ENCODE measurements at places on chromosomes 5 and 9.
A peak's percentile ranks its signal among the peaks of the same experiment; 100 is the strongest.

DNA sequence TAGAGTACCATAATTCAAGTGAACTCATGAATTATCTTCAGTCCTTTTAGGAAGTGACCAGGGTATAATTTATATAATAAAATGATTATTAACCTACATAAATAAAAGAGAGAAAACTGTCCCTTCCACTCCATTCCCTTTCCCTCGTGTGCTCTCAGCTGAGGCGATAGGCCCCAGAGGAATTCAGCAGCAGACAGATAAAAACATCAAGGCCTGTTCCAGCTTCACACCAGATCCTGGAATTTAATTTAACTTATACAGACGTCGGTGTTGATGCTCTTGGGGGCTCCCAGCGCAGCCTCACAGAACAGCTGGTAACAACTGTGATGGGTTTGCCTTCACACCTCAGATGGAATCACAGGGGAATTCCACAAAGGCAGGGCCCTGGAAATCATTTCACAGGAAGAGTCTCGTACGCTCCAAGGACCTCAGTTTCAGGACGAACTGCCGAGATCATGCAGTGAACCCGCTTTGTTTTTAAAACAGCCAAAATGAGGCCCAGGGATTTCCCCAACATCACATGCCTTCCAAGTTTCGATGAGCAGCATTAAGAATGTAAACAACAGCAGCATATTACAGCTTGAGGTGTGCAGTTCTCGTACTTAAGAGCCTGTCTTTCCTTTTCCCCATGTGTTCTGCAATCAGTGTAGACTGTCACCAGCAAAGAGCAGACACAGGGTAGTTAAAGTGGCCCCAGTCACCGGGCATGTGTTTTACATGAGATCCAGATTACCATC, 73.6 kb upstream of the ALDH1B1 start:
- DNase-seq = no peak

DNA sequence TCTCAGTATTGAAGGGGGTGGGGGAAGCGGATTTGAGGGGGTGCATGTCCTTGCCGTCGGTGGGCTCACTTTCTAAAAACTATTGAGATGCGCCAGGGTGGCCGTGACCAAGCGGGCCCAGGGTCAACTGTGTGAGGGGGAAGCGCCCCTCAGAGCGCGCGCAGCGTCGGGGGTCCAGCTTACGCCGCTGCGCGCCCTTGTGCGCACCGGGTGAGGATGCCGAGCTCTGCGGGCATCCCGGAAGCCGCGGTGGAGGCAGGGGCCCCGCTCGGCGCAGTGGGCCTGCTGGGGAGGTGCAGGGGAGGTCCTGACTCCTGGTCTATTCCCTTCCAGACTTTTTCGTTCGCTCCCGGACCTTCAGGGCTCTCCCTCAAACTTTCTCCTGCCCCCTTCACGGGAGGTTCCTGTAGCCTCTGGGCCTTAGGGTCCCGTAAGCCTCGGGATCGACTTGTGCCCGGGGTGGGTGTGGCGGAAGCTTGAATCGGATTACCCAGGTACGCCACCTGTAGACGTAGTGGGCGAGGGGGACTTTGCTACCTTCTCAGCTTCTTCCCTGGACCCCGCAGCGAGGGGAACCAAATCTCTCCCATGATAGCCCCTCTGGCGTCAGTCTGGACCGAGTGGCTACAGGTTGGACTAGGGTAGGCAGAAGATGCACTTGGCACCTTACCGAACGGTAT, 2.5 kb upstream of the PRDM6 start:
- no peak for DNase-seq

DNA sequence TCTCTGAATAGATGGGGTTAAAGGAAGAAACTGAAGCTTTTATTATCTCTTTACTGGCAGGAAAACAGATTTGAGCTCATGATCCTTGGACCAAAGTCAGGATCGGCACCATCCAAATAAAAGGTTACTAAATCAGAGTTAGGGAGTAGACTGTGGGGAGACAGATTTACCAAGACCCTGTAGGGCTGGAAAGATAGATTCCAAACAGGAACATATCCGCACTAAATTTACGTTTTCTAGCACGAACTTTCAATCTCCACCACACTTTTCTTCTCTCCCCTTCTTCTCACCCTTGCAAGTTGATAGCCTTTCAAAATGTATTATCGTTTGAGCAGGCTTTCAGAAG, 120.0 kb upstream of the HMHB1 start:
- DNase-seq = no peak

DNA sequence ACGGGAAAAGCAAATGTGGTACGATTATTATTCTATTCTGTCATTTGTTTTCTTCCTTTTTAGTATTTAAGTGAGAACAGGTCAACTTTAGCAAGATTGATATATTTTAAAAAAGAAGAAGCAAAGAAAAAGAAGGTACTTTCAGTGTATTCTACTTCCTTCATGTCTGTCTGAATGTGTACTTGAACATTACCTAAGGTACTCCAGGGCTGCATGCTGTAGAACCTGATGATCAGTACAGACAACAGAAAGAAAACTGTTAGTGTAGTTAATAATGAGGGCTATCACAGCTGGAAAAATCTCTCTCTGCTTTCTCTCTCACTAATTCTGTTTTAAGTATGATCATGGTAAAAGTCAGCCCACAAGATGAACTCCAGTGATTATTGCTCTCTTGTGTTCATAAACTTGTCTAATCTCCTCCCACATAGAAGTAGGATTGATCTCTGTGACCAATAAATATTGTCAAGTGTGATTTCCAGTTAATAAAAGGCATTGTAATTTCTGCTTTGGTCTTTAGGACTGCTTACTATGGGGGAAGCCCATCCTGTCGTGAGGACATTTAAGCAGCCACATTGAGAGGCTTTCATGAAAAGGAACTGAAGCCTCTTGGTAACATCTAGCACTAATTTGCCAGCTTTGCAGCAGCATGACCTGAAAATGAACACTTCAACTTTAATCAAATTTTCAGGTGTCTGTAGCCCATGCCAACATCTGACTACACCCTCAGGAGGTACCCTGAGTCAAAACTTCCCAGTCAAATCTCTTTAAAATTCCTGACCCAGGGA, 864.0 kb upstream of the ACO1 start:
- no peak for DNase-seq

GRCh38 chr9:106420511-106420944, 442.4 kb upstream of the ZNF462 start:
- DNase-seq = peak; percentile 35

GRCh38 chr5:146388386-146388785, 49.7 kb downstream of the POU4F3 start:
- DNase-seq = no peak

- DNase-seq = no peak
Measured at GRCh38 chr9:86782831-86783230, 164.5 kb downstream of the GAS1 start.

- no peak for DNase-seq
Measured at GRCh38 chr9:84659313-84659712, 10.2 kb upstream of the NTRK2 start.

GRCh38 chr5:66224773-66225553, 80.9 kb downstream of the SREK1 start:
- DNase-seq = no peak

GRCh38 chr9:124110307-124110915, 98.8 kb downstream of the LHX2 start:
- DNase-seq = peak; percentile 58

DNA sequence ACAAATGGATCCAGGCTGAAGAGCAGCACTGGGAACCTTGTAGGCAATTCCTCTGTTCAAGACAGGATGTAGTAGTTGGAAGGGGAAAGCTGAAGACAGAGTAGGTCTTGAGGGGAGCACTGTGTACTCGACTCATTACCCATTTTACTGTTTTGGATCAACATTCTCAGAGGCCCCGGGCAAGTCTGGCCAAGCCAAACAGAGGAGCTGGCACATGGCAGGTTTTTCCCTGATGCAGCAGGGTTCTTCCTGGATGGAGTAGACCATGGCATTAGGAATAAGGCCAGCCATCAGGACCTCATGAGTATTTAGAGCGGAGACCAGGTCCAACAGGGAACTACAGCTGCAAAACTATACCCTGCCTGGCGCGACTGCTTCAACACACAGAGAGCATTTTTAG, 4.4 kb downstream of the SVEP1 start:
- no peak for DNase-seq

DNA sequence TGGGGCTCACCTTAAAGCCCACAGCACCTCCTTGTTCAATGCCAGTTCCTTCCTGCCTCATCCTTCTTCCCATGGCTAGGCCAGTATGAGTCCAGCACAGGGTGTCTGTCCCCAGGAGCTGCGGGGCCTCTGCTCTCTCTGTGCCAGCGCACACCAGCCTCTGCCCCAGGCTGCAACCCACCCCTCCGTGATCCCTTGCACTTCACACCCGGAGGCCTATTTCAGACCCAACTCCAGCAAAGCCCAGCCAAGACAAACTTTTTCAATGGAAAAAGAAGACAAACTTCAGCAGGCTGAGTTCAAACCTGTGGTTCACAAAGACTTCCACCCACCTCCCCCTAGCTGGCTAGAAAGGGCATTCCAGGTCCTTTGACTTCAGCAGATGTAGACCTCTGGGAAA, 56.2 kb upstream of the OTULINL start:
- DNase-seq = no peak

DNA sequence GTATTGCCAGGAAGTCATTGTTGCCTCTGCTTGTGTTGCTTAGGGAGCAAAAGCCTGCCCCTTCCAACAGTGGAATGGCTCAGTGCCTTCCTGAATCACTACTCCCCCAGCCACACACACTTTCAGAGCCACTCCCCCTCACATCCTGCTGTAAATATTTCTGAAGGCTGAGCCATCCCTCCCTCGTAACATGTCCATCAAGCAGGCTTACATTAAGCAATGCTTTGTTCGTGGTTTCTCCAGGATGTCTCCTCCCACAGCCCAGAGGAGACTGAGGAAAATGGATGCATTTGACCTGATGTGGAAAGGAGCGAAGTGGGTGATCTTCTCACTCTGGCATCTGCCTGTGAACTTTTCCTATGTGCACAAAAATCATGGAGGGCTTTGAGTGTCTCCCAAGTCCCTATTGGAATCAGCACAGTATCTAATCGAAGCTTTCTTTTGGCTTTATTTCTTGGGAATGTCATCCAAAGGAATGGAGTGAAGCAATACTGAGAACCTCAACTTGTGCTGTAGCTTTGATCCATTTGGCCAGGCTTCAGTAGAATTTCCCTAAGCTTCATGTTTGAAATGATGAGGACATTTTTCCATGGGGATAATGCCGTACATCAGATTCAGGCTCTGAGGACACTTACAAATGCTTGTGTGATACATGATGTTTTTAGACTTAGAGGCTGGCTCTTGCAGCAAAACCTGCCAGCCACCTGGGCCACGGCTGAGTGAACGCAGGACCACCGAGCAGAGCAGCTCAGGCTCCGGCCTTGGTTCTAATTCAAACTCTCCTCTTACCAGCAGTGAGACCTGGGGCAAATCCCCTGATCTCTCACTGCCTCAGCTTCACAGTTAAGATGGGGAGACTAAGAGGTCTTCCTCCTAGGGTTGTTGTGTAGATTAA, 389.1 kb downstream of the ENC1 start:
- DNase-seq = peak; percentile 87

- no peak for DNase-seq
Measured at GRCh38 chr5:178417391-178417811, 172.8 kb downstream of the COL23A1 start.

- DNase-seq = no peak
Measured at GRCh38 chr5:64506567-64507263, 900 bp downstream of the RGS7BP start.

- DNase-seq = no peak
Measured at GRCh38 chr5:32230356-32231099, 56.4 kb upstream of the GOLPH3 start.

DNA sequence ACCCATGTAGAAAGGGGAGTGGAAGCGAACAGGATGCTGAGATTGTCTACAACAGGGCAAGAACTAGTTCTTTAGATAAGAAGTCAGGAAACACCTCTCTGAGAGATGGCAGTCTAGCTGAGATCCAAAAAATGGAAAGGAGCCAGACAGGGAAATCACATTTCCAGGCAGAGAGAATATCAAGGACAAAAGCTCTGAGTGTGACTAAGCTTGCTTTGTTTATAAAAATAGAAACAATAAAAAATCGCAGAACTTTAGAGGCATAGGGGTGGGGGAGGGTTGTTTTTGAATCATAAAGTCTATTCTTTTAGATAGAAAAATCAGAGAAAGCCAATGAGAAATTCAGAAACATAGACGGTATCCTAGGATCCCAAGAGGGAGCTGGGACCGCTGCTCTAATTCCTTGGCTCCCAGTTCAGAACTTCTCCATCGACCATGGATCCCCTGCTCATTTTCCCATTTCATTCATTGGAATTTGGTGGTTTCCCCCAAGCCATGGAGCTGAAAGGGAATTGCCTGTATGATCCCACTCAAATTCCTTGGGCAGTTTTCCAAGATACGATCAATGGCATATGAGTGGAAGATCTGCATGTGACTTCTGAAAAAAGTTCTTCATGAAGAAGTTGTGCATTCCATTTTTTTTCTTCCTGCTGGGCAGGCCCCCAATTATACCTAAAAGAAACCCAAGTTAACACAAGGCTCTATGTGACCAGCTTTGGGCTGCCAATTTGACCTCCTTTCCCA, 182.0 kb downstream of the GRIA1 start:
- DNase-seq = no peak

- no peak for DNase-seq
Measured at GRCh38 chr5:142944140-142944539, 174.0 kb downstream of the ARHGAP26 start.

GRCh38 chr9:114114364-114114763, 15.3 kb upstream of the KIF12 start:
- DNase-seq = no peak

DNA sequence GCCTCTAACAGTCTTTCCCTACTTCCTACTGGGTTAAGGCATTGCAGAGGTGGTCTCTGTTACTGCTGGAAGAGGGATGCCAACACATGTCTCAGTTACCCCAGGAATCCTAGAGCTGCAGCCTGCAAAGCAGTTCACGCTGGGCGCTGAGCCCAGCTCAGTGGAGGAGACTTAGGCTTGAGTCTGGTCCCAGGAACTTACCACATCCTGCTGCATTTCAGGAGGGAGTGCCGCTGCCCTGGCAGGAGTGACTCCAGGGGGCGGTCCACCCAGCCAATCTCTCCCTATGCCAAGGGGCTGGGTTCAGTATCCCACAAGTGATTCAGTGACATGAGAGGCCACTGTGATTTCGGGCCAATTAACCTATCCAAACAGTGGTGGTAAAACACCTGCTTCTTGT, 7.6 kb downstream of the TTC16 start:
- DNase-seq = no peak

- no peak for DNase-seq
Measured at GRCh38 chr5:178288401-178289368, 56.1 kb upstream of the PHYKPL start.
